ENCODE measurements at places on chromosomes 13 and 19. TPM values are rescaled to one million over a fixed set of nuclear protein-coding genes. Genes with fewer than 3 reads are reported as not detected.

DNA sequence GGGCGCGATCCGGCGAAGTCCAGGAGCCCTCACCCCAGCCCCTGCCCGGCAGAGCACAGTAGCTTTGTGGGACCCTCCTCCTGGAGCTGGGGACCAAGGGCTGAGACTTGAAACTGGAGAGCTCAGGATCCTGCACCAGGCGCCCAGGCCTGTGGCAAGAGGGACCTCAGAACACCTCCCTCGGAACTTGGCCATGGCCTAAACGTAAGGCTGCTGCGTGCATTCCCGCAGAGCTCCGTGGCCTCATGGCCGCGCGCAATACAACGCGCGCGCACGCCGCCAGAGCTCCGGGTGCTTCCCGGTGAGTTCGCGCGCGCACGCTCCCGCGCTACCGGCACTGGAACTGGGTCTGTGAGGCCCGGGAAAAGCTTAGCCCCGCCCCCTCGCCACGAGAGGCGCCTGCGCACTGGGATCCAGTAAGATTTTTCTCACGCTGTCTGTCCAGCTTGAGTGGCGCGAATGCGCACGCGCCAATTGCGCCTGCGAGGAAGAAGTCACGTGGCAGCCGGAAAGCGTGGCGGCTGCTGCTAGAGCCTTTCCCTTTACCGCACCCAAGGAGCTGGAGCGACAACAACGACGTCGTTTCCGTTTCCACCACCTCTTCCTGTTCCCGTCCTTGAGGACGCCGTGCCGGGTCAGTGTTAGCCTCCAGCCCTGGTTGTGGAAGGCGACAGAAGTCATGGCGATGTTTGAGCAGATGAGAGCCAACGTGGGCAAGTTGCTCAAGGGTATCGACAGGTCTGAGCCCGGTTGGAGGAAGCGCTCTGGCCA lies at the start of gene EIF3K:
Gene EIF3K (plus strand): TSS at position 599 of the 771 bp plus-strand sequence. CDS start 81 bp downstream, at position 680.
- DNase-seq: peak; percentile 97

GRCh38 chr13:111121506-111121905 lies 6.4 kb downstream of the ARHGEF7 start:
- DNase-seq: no peak

DNA sequence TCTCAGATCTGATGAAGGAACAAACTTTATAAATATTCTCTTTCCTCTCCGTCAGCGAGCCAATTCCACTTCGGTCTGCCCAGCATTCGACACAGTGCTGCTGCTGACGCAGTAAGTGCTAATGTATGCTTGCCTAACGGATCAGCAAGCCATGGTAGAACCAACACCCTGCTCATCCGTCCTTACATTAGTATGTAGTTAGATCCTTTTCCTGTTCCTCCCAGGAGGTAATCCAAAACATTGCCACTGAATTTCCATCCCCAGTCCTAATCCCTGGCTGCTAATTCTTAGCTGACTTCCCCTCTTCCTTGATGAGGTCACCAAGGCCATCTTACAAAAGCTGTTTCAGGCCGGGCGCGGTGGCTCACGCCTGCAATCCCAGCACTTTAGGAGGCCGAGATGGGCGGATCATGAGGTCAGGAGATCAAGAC lies 88.0 kb downstream of the STARD13 start:
- no peak for DNase-seq

DNA sequence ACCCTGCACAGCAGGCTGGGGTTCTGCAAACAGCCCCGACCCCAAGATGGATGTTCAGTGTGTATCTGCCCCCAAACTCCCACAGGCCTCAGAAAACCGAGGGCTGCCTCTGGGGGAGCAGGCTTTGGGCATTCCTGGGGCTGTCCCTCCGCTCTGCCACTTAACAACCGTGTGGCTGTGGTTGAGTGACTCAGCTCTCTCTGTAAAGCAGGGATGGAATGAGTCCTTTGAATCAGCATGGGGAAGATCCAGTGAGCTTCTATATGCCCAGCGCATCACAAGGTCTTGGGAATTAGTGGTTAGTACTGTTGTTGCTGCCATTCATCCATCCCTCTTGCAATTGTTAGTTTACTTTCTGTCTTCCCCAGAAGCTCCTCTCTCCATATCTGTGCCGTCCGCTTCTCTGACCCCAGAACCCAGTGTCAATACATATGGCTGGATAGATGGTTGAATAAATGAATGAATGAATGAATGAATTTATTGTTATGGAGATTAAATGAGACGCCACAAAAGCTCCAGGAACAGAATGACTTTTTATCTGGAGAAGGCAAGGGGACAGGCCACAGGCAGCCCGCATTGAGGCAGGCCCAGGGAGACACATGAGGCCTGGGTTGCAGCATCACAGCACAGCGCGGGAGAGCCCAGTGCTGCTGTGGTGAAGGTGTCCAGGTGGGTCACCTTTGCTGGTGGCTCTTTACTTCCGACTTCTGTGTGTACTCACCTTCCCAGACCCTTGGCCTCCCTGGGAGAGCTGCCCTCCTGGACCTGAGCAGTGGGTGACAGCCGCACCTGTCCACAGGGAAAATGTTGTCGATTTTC lies 89.2 kb downstream of the RGCC start:
- peak; percentile 21 for DNase-seq

DNA sequence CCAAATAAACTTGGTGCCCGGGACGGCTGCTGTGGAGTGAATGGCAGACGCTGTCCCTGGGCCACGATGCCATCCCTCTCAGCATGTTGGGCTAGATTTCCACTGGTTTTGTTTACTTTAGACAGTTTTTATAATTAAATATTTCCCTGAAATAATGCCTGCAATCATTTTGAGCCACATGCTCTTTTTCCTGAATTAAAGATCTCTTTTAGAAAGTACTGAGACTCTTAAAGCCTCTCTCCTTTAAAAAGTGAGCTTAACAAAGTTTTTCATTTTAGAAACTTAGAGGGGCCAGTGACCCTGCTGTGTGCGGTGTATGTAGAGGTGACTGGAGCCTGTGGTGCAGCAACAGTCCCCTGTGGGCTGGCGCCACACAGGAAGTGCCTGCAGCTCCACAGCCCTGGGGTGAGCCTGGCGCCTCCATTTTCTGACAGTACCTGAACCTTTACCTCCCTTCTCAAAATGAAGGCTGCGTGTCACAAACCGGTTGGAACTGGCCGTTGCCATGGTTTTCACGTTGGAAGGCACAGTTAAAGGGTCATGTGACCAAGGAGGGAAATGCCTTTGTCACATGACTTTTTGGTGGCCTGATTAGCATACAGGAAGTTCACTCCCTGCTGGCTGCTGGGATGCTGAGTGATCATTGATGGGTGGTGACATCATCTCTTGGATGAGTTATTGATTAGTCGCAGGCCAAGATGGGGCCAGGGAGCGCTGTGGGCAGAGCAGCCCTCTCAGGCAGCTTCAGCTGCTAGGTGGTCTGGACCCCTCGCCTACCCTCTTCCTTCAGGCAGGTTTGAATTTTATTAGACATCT lies 26.3 kb downstream of the TSSK6 start:
- peak; percentile 60 for DNase-seq

GRCh38 chr13:59166174-59166573 lies 997.6 kb downstream of the DIAPH3 start:
- DNase-seq: no peak

DNA sequence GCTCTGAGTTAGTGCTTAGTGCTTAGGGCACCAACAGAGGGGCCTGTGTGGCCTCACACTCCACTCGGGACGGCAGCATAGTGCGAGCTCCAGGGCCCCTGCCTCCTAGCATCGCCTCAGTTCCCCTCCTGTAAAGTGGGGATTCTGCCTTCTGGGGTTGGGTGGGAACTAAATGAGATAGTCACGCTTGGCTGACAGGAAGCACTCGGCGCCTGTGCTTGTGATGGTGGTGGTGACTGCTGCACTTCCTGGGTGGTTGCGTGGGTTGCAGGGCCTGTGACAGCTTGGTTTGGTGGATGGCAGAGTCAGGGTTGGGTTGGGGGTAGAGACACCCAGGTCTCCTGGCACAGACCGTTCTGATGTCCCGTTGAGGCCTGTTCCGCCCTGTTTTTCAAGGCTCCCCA lies 7.7 kb downstream of the PLEKHF1 start:
- no peak for DNase-seq

DNA sequence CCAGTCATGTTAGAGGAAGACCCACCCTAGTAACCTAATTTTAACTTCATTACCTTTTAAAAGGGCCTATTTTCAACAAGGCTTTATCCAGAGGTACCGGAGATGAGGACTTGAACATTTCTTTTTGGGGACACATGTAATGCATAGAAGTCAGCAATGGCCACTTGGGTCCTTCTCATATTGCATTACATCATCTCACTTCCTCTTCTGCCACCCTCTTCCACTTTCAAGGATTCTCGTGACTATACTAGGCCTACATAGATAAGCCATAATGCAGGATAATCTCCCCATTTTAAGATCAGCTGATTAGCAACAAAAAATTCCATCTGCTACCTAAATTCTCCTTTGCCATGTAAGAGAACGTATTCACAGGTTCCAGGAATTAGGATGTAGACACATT lies 557.2 kb downstream of the KCTD12 start:
- DNase-seq: no peak

DNA sequence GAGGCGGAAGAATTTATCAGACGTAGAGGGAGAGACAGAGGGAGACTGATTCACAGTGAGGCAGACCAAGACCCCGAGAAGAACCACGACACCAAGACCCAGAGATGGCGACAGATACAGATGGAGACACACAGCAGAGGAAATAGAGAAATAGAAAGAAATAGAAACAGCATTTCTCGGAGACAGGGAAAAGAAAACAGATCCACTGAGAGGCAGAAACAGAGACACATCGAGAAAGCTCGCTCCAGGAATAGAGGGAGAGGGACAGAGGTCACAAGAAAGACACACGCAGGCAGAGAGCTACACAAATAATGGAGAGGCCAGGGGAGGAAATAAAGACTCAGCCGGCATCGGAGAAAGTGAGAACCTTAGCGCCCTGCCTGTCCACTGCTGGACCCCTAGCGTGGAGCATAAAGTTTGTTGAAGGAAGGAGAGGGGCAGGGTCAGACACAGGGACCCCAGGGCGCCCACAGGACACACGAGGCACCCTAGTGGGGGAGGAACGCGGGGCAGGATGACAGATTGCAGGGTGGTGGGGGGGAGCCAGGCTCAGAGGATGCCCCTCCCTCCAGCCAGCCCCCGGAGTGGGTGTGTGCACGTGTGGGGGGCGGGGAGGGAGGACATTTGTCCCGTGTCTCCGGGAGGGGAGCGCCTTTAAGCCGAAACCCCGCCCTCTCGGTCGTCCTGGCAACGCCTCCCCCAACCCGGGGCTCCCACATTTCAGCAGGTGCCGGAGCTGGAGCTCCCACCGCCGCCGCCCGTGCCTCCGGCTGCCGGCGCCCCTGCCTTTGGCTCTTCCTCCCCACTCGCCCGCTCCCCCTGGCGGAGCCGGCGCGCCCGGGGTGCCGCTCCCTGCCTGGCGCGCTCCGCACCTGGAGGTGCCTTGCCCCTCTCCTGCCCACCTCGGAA lies at the start of gene PRKCG:
Gene PRKCG (plus strand): TSS at position 716 of the 909 bp plus-strand sequence. CDS start 298 bp downstream, outside the sequence.
- peak; percentile 44 for DNase-seq

DNA sequence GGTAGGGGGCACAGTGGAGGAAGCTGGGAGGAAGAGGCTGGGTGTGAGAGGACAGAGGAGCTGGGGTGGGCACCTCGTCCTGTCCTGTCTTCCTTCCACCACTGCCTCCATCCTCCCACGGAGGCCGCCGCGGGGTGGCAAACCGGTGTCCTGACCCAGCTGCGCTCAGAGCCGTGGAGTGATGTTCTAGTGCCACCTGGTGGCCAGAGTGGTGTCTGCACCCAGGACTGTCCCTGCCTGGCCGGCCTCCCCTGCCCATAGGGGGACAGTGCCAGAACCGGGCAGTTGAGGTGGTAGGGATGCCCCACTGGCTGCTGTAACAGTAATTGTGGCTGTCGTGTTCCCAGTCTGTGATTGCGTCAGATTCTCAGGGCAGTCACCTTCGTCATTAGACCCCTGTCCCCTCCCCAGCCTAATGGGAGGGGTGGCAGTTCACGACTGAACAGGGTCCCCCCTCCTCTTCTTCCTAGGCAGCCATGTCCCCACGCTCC lies 11.1 kb upstream of the ARRDC2 start:
- DNase-seq: peak; percentile 59

LMTK3 gene
- 0.29 TPM for total RNA-seq

LDLR gene
- 24.0 TPM for total RNA-seq

SLC10A2 gene
- not detected for total RNA-seq

Measured in HepG2 (cell line).